HT-29 (cell line): ENCODE measurements at places on chromosomes 5 and 9. TPM values are rescaled to one million over a fixed set of nuclear protein-coding genes. Genes with fewer than 3 reads are reported as not detected.

FAM221B gene
- 0.10 and 0.16 TPM in 2 replicates for total RNA-seq

UGT3A1 gene
- total RNA-seq, result not detected in 2 replicates

SH3GL2 gene
- total RNA-seq, result 0.15 and 0.37 TPM in 2 replicates

SPATA6L gene
- 6.3 and 9.3 TPM in 2 replicates for total RNA-seq

MACIR gene
- total RNA-seq, result 9.2 and 11.2 TPM in 2 replicates

FRRS1L gene
- total RNA-seq, result not detected in 2 replicates

ASS1 gene
- 32.8 and 33.5 TPM in 2 replicates for total RNA-seq

RGMB gene
- 14.3 and 16.8 TPM in 2 replicates for total RNA-seq

FOXI1 gene
- not detected in 2 replicates for total RNA-seq

LCN12 gene
- total RNA-seq, result 0.58 and 0.94 TPM in 2 replicates

CEL gene
- total RNA-seq, result 0.08 and 0.58 TPM in 2 replicates

ITGA2 gene
- total RNA-seq, result 10.6 and 11.6 TPM in 2 replicates

- no peak for DNase-seq
Measured at GRCh38 chr5:52799358-52799982, 11.8 kb downstream of the ITGA1 start.

DNA sequence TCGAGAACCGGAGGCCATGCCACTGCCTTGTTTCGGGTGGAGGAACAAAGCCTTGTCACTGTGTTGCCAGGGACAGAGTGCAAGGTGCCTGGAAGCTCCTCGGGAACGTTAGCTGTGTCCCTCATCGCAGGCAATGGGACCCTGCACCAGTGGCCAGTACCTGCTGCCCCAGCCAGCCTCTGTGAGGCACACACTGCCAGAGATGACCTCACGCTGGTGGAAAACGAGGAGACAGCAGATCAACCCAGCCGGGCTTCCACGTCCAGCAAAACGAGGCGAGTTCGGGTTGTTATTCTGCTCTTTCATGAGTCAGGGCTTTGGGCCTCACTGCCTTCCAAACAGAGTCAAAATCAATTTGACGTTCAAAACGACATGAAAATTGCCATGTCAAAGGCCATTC is 104.1 kb downstream of the ADAMTS2 start:
- no peak for DNase-seq

DNA sequence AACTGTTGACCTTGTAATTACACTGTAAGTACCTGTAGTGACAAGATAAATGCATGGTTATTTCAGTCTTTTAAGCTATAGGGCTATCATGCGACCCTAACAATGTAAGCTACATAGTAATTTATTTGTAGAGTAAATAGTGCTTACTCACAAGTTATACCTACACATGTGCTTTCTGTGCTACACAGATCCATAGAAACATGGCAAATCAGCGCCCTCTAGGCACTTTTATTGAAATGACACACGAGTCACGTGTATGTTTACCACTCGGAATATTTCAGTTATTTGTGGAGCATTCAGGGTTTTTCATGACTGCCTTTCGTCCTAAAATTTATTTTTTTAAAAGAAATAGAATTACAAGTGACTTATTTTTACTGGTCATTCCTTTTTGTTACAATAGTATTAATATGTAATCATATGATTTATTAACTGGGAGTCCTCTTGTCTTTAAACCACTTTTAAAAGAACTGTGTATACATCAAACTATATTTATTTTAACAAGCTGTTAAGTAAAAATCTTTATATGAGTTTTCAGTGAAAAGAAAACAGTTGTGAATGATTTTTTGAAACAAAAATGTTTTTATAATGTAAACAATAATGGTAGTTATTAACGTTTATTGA is 1242.3 kb upstream of the WWC1 start:
- peak; percentile 60 for DNase-seq

- DNase-seq, result no peak
Measured at GRCh38 chr5:112156211-112156610, 262.9 kb downstream of the EPB41L4A start.

DNA sequence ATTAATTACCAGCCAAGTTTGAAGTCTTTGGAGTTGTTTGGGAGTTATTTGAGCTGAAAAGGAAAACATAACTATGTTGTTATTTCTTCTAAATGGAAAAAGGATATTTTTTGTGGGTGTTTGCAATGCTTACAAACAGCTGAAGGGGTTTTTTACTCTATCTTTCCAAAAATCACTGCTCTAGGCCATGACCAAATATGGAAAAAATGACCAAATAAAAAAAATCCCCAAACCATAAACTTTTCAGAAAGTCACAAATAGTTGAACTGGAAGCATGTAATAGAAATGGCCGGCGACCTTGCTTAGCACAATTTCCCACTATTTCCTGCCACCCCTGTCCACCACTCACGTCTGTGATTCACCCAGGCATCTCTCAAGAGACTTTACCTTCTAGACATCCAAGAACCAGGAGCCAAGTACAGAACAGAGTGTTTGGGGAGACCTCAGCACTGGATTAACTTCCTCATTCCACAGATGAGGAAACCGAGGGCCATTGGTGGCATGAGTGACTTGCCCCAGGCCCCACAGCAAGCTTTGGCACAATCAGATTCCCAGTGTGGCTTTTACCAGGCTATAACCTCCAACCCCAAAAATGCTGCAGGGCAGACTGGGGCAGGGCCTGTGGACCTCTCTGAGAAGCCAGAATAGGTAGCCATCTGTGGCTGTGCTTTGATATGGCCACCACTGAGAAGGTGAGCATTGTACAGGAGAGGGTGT is 84.5 kb downstream of the NRG2 start:
- DNase-seq, result no peak

DNA sequence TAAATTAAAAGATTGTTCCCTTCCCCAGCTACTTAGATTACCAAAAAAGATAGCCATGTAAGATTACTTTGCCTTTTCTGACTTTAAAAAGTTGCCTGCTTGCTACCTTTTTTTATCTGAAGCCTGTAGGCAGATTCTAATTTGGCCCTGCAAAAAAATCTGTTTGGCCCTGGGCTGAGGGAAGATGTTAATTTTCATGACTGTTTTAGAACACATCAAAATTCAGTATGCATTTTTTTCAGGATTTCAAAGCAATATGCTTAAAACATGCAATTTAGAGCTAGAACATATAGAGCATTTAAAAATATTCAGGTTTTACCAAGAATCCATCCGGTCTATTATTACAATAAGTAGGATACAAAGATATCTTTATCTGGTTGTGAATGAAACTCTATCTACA is 563.6 kb downstream of the NR2F1-AS1 start:
- DNase-seq, result no peak

- no peak for DNase-seq
Measured at GRCh38 chr9:34085581-34086500, 37.2 kb upstream of the UBAP2 start.

DNA sequence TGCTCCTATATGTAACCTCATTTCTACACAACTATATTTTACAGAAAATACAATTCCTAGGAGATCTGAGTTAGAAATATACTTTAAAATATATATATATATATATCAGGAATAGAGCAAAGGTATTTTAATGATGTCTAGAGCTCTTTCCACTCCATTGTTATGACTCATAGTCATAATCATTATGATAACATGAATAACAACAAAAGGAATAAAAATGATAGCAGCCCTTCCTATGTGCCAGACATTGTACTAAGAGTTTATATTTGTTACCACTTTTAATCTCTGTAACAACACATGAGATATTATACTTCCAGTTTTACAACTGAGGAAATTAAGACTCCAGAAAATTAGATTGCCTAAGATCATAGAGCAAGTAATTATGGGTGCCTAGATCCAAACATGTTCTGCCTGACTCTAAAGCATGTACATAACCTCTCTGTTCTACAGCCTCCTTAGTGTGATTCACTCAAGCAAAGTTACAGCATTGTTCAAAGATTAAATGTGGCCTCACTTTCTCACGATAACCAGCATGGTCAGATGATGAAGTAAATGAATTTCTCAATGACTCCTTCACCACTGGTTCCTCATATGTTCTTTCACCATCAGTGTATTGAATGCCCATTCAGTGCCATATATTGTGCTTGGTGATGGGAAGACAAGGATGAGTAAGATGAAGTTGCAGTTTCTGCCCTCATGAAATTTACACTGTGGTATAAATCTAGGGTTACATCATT is 452.1 kb downstream of the EFNA5 start:
- DNase-seq, result no peak

GRCh38 chr9:132631685-132632084 is 38.1 kb downstream of the DDX31 start:
- no peak for DNase-seq

- DNase-seq, result no peak
Measured at GRCh38 chr5:60822285-60822556, 21.8 kb downstream of the ELOVL7 start.

DNA sequence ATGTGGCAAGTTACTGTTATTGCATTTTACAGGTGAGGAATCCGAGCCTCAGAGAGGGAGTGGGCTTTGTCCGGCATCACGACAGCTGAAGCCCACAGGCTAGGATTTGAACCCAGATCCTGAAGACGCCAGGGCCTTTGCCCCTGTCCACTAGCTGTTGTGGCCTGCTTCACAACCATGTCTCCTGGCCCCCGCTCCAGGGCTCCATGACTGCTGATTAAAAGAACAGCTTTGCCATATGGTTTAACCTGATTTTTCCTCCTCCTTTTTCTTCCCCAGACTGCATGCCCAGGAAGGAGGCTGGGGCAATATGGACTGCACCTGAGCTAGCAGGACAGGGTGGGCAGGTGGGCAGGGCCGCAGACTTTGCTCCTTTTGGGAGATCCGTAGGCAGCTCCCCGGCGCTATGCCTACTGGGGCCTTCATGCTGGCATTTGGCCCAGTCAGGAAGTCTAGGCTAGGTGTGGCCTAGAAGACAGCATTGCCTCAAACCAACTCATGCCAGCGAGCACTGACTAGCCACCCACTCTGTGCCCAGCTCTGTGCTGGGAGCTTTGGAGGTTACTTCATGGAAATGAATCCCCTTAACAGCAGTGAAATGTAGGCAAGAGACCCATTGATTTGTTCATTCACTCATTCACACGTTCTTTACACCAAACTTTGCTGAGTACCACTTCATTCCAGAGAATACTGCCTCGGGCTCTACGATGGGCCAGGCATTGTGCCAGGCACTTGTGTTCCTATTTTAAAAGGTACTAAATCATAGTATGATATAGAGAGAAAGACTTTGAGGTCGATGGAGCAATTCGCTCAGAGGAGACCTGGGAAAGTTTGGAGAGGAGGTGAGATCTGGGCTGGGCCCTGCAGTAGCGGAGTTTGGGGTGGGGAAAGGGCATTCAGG is 94.3 kb upstream of the CPEB4 start:
- peak; percentile 82 for DNase-seq

DNA sequence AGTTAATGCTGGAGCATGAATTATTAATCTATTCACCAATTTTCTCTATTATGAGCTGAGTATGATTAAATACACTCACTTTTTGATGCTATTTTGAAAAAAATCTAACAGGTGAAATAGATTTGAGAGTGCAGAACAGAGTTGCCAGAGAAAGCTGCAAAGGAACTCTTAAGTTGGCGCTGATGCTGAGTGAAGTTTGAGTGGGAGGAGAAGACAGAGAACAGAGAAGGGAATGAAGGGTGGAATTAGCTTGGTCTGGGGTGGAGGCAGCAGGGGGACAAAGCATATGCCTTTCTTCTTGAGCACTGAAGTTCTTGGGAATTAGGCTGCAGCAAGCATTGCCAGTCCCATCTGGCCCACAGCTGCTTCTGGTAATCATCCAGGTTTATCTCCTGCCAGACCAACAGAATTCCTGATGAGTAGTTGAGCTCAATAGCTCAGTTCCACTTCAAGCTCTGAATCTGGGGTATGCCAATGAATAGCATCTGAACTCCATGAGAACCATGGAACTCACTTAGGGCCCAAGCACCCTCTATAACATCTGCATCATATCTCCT is 290.1 kb downstream of the HINT1 start:
- DNase-seq, result no peak

GRCh38 chr5:1253456-1254105 is 28.4 kb downstream of the SLC6A18 start:
- no peak for DNase-seq

DNA sequence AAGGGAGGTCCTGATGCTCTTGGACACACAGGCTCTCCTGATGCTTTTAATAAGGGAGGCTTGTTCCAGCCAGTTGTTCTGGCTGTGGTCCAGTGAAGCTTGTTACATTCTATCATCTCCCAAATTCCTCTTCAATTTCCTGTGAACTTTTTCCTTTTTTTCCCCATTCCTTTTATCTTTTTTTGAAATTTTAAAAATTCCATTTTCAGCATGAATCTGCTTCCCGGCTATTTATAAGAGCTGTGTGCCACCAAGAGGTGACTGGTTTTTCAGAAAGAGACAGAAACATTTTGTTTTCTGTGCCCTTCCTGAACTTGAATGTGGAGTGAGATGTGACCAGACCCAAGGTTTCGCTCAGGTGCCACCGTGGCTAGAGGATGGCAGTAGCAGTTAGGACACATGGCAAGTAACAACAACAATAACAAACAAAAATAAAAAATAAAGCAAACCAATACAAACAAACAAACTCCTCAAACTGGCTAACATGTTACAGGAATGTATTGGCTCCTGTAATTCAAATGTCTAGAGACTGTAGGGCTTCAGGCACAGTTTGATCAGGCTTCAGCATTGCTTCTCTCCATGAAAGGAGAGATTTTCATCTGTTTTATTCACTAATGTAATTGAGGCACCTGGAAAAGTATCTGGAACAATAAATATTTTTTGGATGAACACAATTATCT is 121.1 kb downstream of the BOD1 start:
- no peak for DNase-seq

DNA sequence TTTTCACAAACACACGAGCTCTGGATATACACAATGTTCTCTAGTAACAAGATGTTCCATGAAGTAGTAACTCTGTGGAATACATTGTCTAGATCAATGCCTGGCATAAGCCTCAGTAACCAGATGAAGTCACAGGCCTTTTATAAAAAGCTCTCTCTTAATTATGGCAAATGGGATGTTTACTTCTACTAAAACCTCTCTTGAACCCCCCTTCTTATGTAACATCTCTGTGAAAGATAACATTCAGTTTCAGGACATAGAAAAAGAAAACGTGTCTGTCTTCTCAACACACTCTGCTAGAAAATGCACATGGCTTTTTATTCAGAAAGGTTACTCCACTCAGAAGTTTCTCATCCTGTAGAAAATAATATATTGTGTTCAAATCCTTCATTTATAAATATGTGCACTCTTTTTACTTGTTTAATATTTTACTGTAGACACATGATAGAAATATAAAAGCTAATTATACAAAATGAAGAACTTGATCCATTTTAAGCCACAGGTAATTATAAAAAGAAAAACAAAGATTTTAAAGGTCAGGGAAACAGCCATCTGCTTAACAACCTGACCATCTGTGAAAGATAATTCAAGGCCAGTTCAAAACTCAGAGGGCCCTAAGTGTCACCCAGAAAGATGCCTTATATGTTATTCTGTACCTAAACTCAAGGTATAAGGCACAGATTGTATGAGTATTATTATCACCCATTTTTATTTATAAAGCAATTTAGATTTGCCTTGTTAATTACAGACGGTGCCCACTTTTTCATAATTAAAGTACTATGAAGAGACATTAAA is 812.0 kb downstream of the CDH18 start:
- DNase-seq, result no peak

GRCh38 chr9:90308691-90309090 is 333.9 kb downstream of the DIRAS2 start:
- DNase-seq, result no peak

- no peak for DNase-seq
Measured at GRCh38 chr9:106107716-106108115, 413.4 kb downstream of the TMEM38B start.

- DNase-seq, result no peak
Measured at GRCh38 chr5:103891151-103891550, 328.6 kb upstream of the NUDT12 start.
